ENCODE measurements at places on chromosomes 12 and 14. TPM values are rescaled to one million over a fixed set of nuclear protein-coding genes. Genes with fewer than 3 reads are reported as not detected.
A peak's percentile ranks its signal among the peaks of the same experiment; 100 is the strongest.

Gene USP15
- total RNA-seq = 99.0 TPM

Gene CBLN3
- 7.7 TPM for total RNA-seq

Gene GALNT16
- not detected for total RNA-seq

DNA sequence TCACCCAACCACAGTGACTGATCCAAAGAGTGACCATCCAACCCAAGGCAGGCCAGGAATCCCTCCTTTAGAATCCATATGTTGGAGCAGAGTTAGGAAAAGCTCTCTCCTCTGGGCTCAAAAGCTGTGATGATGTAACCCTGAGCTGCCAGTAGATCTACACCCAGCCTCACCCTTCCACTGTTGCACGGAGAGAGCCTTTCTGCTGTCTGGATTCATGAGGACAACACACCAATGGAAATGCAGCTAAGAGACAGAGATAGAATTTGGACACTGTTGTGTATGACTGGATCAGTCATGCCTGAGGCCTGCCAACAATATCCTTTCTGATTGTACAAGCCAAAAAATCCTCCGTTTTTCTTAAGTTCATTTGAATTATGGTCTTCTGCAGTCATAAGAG, 4.4 kb upstream of the OR6J1 start:
- H3K27ac ChIP-seq = no peak overlapping the region
- DNase-seq = no peak
- H3K4me3 ChIP-seq = no peak overlapping the region
- no peaks in the 10 kb centered on the region for H3K36me3 ChIP-seq
- H3K27me3 ChIP-seq = no peaks in the 10 kb centered on the region

DNA sequence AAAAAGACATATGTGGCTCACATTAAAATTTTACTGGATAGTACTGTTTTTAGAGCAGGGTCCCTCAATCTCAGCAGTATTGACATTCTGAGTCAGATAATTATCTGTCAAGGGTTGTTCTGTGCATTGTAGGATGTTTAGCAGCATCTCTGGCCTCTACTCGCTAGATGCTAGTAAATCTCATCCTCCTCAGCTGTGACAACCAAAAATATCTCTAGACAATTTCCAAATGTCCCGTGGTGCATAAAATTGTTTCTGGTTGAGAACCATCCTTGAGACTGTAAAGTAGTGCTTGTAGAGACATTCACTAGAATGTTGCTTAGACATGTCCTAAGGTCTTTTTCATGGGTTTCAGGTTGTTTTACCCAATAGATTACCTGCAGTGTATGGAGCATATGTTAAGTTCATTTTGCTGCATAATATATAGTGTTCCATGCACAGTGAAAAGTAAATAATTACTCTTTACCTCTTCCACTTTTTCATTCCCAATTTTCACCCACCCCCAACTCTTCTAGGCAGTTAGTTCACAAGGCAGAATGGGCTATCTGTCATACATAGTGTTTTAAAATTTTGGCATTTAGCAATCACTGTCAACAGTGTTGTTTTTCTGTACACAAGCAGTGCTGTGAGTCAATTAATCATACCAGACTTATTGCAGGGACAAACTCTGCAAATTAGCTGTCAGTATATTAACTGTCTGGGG, 200.2 kb upstream of the SLC38A2 start:
- no peaks in the 10 kb centered on the region for H3K27me3 ChIP-seq
- DNase-seq = no peak
- H3K4me3 ChIP-seq = no peak overlapping the region
- no peak overlapping the region for H3K27ac ChIP-seq

- no peak overlapping the region for H3K27ac ChIP-seq
- no peak for DNase-seq
- H3K27me3 ChIP-seq = no peaks in the 10 kb centered on the region
- no peak overlapping the region for H3K4me3 ChIP-seq
Observed at GRCh38 chr14:96117101-96117897, 78.1 kb downstream of the C14orf132 start.

DNA sequence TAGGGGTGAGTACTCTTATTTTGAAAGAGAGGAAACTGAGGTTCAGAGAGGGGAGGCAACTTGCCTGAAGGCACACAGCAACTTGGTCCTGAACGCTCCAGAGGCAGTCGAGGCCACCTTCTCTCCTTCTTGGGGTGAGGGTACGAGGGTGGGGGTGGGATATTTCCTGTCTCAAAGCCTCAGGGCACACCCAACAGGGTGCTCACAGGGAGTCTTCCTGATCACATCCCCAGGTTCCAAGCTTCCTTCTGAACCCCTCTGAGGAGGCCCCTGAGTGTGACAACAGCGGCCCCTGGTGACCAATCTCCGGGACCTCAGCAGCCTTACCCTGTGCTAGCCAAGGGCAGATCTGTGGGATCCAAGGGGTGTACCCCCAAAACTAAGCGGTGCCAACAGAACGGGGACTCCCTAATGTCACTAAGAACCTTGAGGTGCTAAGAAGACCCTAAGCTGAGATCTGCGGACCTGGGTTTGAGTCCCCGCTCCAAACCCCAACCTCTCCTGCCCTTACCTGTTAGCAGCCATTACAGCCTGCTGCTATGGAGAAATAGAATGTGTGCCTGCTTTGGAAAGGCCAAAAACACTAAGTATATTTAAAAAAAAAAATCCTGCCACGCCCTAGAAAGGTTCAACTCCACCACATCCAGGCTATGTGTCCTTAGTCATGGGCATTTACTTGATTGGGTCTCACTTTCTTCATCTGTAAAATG, 57.9 kb downstream of the TRPV4 start:
- H3K4me3 ChIP-seq = no peak overlapping the region
- H3K27ac ChIP-seq = no peak overlapping the region
- no peaks in the 10 kb centered on the region for H3K4me1 ChIP-seq
- peak; percentile 68 for DNase-seq
- H3K36me3 ChIP-seq = no peaks in the 10 kb centered on the region

DNA sequence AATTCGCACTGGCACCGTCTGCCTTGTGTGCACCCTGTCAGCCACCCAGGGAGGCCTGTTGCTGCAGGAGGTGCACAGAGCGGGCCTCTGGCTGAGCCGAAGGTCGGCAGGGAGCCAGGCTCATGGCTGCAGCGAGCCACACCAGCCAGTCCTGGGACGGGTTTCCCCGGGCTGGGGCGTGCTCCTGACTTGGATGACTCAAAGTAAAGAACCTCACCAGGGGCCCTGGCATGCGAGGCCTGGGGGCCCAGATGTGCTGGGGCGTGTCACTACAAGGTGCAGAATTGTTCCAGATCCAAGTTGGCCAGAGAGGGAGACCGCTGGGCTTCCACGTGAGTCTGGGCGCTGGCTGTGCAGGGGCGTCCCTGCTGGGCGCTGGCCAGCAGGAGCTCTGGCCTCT, 34.5 kb downstream of the FBRSL1 start:
- no peak for DNase-seq
- no peaks in the 10 kb centered on the region for H3K27me3 ChIP-seq
- no peak overlapping the region for H3K4me3 ChIP-seq
- no peak overlapping the region for H3K27ac ChIP-seq
- H3K36me3 ChIP-seq = no peaks in the 10 kb centered on the region

Data from CD8-positive, alpha-beta memory T cell (primary cell).